Left lung (tissue), 14 donors: ENCODE measurements at places on chromosomes 1 and 21. TPM values are rescaled to one million over a fixed set of nuclear protein-coding genes. Genes with fewer than 3 reads are reported as not detected.
A peak's percentile ranks its signal among the peaks of the same experiment; 100 is the strongest.

DNA sequence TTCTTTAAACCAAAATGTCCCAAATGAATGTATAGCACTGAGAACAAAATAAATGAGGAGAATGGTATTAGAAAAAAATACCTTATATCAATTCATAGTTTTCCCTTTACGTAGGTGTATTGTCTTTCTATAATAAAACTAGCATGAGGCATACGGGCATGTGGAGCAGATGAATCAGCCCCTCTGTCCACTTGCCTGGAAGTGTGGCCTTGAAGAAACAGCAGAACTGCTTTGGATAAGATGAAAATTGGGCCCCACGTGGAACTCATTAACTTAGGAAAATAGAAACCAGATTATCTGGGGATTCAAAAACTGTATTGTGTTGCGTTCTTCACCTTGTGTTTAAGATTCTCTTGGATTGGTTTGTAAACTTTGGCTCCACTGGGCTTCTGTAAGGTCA, 356.8 kb upstream of the B3GALT2 start:
- DNase-seq, result no peak

Gene CFAP74
- polyA plus RNA-seq, result 2.0 TPM

GRCh38 chr1:168420177-168420576, 123.6 kb downstream of the XCL2 start:
- no peak for DNase-seq

Gene ACTA1
- 0.40 TPM for polyA plus RNA-seq

Gene AIM2
- 0.51 TPM for polyA plus RNA-seq

Gene HIVEP3
- polyA plus RNA-seq, result 6.7 TPM

GRCh38 chr1:55305735-55306134, 90.6 kb upstream of the USP24 start:
- DNase-seq, result no peak

DNA sequence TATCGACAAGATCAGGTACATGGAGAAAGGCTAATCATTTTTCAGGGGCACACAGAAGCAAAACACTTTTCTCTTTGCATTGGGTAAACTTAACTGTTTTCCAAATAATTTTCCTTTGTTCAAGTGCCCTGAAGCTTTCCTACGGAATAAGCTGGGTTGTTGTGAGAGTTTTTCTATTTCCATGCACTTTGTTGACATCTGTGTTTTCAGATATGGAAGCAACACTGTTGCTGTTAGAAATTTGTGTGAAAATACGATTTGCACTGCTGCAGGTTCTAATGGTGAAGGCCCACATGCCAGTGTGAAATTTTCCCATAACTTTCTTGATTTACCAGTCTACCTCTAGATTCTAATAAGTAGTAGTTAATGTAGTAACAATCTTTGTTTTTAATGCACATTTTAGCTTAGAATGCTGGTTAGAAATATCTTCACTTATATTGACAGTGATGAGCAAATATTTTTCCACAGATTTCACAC, 18.3 kb downstream of the NFYC start:
- no peak for DNase-seq

DNA sequence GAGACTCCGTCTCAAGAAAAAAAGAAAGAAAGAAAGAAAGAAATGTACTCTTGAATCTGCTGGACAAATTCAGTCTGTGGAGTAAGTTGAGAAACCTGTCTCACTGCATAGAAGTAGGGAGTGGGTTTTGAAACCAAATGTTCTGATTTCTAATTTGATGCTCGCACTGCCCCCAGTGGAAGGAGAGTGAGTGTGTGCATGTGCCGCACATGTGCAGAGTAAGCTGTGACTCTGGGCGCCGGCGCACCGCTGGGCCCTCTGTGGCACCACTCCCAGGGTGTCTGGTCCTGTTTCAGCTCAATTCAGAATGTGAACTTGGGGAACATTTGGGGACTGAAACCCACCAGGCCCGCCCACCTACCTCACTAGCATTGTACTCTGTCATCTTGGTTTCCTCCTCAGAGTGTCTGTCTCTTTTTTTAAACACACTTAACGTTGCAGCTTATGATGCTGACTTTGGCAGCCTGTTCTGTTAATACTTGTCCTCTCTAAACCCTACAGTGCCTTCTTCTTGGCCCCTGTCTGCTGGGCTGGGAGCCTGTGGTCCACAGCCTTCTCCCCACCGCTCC, 104.6 kb downstream of the CACNA1E start:
- peak; percentile 17 for DNase-seq

Gene KCNQ4
- 1.7 TPM for polyA plus RNA-seq

Gene GPR157
- polyA plus RNA-seq, result 36.5 TPM

DNA sequence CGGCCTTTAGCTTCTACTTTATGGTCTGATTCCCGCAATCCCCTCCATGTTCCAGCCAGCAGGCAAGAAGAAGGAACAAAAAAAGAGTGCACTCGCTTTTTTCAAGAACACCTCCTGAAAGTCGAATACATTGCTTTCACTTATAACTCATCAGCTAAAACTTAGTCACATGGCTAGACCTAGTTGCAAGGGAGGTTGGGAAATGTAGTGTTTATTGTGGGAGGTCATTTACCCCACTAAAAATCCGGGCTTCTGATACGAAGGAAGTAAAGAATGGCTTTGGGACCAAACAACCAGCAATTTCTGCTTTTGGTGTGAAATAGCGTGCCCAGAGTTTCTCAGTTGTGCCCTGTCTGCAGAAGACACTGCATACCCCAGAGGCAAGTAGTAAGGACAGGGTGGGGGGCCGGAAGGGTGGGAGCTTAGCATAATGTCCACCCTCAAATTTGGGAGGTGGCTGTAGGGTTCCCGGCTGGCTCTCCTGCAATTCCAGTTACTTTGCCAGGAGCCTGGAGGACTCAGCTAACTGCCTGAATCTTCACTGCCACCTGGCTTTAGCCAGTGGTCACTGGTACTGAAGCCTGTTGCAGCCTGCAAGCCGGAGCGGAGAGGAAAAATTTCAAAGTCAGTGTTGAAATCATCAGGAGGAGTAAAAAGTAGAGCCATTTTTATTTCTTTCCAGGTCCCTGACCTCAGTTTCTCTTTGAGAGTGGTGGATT, 57.7 kb upstream of the F3 start:
- no peak for DNase-seq

- DNase-seq, result no peak
Measured at GRCh38 chr1:201702936-201703335, 126.0 kb upstream of the IPO9 start.
